IMR-90 (cell line): ENCODE measurements at places on chromosomes 2 and 18.

DNA sequence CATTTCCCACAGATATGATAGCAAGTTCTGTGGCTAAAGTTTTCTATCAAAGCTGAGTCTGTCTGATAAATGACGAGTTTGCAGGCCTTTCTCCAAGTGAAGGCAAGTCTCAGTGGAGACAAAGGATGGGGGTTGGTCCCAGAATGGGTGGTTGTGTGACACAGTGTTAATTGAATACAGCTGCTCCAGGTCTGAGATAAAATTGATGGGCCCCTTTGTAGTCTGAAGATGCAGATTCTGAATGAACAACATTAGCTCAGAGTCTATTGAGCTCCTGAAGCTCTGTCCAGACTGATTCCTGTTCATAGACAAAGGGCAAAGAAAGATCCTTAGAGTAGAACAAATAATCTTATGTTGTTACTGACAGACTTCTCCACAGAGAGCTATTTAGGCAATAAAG lies 296.9 kb upstream of the CYRIA start:
- no peak for DNase-seq

- DNase-seq: no peak
These were observed 1.5 kb downstream of the ZC3H8 start for GRCh38 chr2:112253261-112253815.

DNA sequence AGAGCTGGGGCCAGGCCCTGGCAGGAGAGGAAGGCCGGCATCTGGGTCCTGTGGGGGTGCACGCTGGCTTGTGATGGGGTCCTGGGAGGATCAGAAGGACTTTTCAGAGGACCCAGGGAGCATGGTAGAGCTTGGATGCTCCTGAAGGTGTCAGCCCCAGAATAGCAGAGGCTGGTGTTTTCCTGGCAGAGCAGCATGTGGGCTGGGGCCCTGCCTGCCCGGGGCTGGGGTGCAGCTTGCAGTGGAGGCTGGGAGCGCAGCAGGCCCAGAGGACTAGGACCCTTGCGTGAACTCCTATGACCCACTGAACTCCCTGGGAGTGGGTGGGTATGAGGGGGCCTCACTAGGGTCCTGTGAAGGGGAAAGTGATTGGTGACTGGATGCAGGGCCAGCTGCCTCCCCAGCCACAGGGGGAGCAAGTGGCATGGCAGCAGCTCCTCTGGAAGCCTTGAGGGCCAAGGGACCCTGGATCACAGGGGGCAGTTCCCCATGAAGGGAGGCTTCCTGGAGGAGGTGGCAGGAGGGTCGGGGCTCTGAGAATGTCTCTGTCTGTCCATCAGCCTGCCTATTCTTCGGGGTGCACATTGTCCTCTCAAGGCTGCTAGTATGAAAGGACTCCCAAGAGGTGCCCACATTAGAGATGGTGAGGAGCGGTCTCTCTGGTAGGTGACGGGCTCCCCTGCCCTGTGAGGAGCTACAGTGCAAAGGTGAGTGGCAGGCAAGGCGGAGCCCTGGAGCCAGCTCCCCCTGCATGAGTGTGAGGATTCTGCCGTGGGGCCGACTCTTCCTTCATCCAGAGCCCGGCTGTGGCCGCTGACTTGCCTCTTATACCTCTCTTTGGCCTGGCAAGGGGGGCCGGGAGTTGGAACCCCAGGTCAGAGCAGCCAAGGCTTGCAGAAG lies 249.0 kb downstream of the DYSF start:
- DNase-seq: no peak

GRCh38 chr2:11962707-11963328 lies 216.4 kb downstream of the LPIN1 start:
- DNase-seq: no peak

DNA sequence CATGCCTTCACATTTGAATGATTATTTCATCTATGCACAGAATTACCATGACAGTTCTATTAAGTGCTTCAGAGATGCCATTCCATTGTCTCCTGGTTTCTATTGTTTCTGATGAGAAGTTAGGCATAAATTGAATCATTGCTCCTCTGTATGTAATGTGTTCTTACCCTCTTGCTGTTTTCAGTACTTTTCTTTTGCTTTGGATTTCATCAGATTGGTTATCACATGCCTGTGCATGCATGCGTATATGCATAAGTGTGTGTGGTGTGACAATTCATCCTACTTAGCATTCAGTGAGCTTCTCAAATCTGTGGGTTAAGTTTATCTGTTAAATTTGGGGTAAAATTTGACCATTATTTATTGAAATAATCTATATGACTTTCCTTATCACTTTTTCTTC lies 263.3 kb upstream of the RND3 start:
- DNase-seq: no peak

DNA sequence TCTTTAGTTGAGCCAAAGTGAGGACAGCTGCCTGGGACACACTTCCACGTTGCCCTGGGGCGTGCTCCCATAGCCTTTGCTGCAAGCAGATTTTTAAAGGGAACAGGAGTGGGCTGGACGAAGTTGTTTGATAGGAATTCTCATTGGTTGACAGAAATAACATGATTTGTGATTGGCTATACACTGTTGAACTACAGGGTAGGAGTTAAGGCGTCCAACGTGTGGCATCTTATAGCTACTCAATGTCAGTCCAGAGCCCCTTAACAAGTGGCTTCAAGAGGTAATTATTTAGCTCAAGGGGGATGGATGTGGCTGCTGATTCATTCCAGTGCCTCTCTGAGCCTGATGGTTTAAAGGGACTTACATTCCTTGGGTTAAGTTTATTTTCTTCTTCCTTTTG lies 65.5 kb downstream of the ACAA2 start:
- no peak for DNase-seq

DNA sequence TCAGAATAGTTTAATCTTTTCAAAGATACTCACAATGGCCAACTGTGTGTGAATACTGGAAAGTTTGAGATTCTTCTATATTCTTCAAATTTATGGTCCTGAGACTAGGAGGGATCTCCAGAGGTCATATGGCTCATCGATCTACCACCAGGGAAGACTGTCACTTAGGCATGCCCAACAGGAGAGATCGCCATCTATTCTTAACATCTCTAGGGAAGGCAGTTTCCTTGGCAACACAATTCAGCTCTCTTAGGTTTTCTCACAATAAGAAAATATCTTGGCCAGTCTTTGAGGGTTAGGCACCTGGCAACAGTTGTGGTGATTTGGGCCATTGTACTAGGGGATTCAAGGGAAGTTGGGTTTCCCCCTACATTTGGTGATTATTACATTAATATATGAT lies 107.2 kb downstream of the GALNT3 start:
- no peak for DNase-seq

DNA sequence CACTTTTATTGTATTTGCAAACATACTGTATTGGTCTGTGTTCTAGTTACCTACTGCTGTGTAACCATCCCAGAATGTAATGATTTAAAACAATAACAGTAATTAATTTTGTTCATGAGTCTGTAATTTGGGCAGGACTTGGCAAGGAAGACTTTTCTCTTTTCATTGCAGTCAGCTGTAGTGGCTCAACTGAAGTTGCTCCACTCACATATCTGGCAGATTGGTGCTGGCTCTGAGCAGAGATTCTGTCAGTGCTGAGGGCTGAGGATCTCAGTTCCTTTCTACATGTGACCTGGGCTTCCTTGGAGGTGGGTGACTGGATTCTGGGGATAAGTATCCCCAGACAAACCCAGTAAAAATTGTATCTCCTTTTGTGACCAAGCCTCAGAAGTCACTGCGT lies 26.6 kb downstream of the PTPN4 start:
- DNase-seq: no peak

DNA sequence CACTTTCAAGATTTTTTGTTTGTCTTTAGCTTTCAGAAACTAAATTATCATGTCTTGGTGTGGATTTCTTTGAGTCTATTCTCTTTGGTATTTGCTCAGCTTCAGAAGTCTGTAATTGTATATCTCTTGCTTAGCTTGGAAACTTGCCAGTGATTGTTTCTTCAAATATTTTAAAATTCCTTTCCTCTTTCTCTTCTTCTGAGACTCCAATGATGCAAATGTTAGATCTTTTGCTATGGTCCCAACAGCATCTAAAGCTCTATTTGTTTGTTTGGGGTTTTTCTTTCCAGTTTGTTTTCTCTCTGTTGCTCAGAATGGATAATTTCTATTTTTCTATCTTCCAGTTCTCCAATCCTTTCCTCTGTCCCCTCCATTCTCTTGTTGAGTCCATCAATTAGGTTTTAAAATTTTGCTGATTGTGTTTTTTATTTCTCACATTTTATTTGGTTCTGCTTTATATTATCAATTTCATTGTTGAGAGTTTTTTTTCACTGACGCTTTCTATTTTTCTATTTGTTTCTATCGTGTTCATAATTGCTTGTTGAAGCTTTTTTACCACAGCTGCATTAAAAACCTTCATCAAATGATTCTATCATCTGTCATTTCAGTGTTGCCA lies 81.5 kb upstream of the DAPL1 start:
- DNase-seq: peak; percentile 7

DNA sequence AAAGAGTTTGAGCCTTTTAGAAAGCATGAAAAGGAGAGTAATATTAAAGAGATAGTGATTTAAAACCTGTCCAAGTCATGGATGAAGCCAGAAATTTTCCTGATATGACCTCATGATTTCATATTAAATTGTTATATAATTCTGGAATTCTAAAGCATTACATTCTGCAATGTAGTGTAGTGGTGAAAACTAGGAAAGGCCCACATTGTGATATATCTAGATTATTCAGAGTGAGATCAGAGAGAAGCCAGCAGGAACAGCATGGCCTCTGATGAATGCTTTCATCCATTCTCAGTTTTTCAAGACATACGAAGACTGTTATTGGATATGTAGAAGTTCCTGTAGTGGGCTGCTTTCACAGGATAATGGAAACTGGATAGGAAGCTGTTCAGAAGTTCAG lies 98.8 kb downstream of the LCLAT1 start:
- no peak for DNase-seq

DNA sequence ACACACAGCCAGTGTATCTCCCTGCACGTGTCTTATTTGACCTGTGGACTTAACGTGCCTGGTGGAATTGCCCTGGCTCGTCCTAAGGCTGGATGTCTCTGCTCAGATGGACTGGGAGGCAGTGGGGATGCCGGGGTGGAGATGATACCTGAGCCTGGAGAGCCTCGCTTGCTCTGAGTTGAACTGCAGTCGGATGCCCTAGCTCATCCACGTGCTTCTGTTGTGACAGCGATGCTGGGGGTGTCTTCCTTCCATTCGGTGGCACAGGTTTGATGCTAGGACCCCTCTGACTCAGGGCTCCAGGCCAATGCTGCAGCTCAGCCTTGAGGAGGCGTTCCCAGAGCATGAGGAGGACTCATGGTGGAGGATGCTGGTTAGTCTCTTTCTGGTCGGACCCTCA lies 117.6 kb downstream of the SH3RF3 start:
- DNase-seq: no peak

DNA sequence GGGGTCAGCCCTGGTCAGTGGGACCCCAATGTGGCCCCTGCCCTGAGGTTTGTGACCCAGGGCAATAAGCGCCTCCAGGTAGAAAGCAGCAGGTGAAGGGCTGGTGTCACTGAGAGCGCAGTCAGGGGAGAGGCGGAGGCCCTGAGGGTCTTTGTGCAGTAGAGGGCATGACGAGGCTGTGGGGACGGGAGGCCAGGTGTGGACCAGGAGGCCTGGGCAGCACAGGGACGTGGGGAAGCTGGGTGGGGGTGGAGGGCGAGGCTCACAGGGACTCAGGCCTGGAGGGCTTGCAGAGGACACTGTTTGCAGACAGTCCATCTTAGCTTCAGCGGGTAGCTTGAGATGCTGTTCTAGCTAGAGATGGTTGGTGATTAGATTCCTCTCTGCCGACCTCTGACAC lies 32.0 kb downstream of the TRAF3IP1 start:
- no peak for DNase-seq

DNA sequence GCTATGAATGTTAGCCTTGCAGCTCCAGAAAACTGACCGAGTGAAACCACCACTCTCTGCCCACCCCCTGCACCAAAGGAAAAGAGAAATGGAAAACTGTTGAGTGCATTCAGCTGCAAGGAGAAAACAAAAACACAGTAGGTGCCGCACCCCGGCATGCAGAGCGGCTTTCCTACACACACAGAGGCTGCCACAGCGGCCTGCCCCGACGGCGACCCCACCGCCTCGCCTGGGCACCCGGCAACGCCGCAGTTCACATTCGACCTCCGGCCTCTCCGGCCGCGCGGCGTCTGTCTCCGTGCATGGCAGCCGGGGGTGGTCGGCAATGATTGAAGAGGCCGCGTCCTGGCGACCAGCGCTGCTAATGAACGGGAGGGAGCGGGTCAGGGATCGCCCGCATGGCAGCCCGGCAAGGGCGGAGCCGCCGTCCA lies 417.1 kb upstream of the SALL3 start:
- no peak for DNase-seq

DNA sequence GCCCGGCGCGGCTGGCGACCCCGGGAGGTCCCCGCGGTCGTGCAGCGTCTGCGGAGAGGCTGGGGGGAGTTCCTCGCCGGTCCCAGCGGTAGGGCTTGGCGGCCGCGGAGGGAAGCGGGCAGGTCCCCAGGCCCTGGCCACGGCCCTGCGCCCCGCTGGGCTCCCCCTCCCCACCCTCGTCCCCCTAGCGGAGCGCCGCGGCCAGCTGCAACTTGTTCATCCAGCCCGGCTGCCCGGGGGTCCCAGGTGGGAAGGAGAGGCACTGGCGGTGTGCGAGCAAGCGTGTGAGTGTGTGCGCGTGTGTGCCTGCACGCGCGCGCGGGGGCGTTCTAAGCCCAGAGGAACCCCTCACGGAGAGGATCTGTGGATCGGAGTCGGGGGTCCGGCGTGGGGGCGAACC lies 1.3 kb downstream of the PTPRM start:
- DNase-seq: peak; percentile 20

DNA sequence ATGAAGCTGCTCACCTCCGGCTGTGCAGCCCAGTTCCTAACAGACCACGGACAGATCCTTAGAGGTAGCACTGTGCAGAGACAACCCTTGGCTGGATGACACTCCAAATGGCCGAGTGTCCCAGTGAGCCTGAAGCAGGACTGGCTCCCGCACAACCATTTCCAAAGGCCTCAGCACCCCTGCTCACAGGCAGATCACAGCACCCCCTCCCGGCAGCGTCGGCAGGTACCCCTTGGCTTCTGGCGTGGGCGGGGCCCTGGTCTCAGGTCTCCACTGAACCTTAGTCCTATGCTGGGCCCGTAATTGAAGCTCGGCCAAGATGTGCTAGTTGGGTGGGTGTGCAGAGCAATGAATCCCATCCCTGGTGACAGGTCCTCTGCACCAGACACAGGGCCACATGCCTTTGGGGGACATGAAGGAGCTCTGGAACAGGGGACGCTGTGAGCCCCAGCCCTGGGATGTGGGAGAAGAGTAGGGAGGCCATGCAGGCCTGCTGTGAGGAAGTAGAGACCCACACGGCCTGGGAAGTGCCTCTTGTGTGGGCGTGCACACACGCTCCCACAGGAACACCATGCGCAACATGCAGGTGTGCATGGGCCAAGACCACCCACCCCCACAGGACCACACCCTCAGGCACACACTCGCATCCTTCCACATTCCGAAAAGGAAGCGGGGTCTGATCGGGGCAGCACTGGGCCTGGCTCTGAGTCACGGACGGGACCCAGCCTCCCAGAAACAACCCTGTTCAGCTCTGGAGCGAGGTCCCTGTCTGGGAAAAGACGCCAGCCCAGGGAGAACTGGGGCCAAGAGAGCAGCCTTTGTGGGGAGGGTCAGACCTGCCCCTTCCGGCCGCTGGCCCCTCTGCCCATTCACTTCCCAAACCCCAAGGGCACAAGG lies 2.8 kb downstream of the DUSP2 start:
- DNase-seq: no peak
